ENCODE measurements at places on chromosomes 3 and 15.
A peak's percentile ranks its signal among the peaks of the same experiment; 100 is the strongest.

DNA sequence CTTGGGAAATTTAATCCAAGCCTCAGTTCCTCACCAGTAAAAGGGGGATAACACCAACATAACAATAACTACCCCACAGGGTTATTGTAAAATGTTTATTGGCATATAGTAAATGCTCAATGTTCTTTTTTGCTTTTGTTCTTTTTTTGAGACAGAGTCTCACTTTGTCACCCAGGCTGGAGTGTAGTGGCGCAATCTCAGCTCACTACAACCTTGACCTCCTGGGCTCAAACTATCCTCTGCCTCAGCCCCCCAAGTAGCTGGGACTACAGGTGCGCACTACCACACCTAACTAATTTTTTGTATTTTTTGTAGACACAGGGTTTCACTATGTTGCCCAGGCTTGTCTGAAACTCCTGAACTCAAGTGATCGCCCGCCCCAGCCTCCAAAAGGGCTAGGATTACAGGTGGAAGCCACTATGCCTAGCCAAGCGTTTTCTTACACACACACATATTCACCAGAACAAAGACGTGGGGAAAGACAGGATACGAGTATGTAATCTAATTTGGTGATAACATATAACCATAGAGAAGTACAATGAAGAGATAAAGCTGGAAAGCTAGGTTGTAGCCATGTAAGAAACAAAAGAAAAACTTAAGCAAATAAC lies 11.7 kb downstream of the STAG1 start:
- no peak for DNase-seq

DNA sequence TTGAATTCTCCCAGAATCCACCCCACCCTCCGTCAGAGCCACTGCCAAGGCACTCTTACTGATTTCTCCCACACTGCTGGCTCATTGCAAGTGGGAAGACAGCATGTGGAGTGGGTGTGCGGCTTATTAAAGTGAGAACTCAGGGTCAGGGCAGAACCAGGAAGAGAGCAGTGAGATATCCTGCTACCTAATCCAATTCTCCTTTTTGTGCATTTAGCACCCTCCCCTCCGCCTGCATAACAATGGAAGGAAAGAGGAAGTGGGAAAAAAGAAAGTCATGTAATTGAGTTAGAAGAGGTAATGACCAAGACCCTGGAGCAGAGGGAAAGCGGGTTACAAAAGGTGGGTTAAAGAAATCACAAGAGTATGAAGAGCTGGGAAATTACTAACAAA lies 27.8 kb upstream of the PIK3CB start:
- no peak for DNase-seq

- DNase-seq = no peak
These were observed 146.2 kb upstream of the NR2F2 start for GRCh38 chr15:96184297-96184696.

DNA sequence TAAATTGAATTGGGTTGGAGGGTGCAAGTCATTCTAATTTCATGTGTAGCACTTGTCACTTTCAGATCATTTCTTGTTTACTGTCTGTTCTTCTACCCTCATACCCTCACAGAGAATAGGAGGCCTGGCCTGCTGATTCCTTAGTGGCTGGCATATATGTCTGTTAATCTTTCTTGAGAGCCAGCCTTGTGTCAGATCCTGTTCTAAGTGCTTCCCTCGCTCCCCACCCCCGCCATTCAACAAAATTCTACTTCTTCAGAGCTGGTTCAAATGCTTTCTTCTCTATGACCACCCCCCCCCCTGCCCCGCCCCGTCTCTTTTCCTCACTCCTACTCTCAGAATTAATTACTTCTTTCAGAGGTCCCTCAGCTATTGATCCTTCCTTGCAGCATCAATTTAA lies 1.5 kb upstream of the U2SURP start:
- no peak for DNase-seq

GRCh38 chr3:100753846-100754245 lies 44.6 kb downstream of the TFG start:
- no peak for DNase-seq

GRCh38 chr3:9834520-9835380 lies 9.1 kb downstream of the RPUSD3 start:
- no peak for DNase-seq

GRCh38 chr3:16838561-16838960 lies 46.2 kb upstream of the PLCL2 start:
- no peak for DNase-seq

- no peak for DNase-seq
These were observed 144.5 kb downstream of the ATP10A start for GRCh38 chr15:25718597-25718996.

DNA sequence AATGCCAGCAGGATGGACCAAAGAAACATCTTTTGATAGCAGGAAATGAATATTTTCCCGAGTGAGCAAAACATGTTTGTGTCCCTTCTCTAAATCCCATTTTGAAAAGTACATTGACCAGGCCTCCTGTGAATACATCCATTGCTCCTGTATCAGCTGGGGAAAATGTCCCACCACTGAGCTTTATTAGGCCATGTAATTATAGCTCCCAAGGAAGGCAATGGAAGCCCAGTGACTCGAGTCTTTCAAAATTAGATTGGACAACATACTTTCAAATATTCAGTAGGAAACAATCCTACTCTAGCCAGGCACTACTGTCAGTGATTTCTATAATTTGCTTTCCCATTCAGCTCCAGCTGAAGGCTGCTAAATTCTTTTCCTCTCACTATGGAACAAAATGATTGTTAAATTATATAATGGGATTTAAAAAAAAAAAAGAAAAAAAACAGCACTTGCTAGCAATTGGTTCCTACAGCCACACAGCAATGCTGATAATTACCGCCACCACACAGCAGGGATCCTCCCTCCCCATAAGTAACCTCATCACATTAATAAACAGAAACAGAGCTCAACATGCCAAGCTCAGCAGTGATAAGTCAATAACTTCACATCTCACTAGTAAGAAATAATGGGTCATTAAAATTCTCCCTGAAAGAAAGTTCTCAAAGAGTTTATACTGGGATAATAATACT lies 172.4 kb upstream of the SLC2A2 start:
- DNase-seq = no peak

GRCh38 chr3:48187579-48188265 lies 495 bp downstream of the CDC25A start:
- peak; percentile 81 for DNase-seq

DNA sequence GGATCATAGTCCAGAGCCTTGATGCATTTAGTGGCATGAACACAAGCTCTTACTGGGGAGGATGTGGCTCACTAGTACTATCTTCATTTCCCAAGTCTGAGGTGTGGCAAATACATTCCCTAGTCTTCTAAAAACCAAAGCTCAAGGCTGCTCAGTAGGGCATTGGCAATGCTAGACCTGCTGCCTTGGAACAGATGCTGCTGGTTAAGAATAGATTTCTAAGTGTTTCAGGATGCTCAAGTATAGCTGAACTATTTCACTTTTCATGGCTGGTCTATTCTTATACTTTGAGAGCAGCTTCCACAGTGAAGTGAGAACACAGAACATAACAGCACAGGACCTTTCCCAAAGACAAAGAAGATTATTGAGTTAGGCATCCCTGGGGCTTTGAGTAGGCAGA lies 178.8 kb downstream of the CHST2 start:
- DNase-seq = no peak

DNA sequence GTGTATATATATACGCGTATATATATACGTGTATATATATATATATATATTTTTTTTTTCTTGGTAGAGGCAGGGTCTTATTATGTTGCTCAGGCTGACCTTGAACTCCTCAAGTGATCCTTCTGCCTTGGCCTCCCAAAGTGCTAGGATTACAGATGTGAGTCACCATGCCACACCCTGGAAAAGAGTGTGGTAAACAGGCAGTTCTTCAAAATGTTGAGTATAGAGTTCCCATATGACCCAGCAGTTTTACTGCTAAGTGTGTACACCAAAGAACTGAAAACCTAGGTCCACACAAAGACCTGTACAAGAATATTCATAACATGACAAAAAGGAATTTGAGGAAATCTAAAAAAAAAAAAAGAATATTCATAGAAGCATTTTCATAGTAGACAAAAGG lies 71.8 kb upstream of the GCNT3 start:
- no peak for DNase-seq

GRCh38 chr3:175246766-175247165 lies 387.6 kb downstream of the NAALADL2 start:
- no peak for DNase-seq

- no peak for DNase-seq
These were observed 64.0 kb downstream of the GLB1 start for GRCh38 chr3:33032938-33033337.

DNA sequence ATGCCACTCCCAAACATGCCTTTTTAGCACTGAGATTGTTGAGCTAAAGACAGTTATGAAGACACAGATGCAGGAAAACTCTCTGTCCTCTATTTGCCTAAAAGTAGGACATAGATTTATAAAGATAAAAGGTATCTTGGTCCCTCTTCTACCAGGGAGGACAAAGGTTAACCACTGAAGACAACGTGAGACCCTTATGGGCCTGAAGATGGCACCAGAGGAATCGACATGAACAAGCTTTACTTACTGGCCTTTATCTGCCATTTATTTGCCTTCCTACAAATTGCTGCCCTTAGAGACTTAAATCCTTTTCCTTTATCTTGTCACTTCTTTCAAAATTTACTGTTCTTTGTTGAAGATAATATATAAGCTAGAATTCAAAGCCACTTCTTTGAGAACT lies 109.7 kb upstream of the FAM3D start:
- DNase-seq = no peak

DNA sequence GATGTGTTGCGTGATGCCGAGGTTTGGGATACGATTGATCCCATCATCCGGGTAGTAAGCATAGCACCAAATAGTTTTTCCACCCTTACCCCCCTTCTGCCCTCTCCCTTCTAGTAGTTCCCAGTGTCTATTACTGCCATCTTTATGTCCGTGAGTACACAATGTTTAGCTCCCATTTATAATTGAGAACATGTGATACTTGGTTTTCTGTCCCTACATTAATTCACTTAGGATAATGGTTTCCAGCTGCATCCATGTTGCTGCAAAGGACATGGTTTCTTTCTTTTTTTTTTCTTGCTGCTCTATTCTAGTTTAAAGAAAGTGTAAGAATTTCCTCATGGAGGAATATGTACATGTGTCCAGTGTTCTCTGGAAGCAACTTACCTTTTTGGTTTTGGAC lies 51.8 kb downstream of the NSUN3 start:
- DNase-seq = no peak

GRCh38 chr3:32557640-32558352 lies 12.9 kb downstream of the DYNC1LI1 start:
- DNase-seq = no peak

- DNase-seq = no peak
These were observed 170.7 kb downstream of the OCA2 start for GRCh38 chr15:27928386-27928785.

DNA sequence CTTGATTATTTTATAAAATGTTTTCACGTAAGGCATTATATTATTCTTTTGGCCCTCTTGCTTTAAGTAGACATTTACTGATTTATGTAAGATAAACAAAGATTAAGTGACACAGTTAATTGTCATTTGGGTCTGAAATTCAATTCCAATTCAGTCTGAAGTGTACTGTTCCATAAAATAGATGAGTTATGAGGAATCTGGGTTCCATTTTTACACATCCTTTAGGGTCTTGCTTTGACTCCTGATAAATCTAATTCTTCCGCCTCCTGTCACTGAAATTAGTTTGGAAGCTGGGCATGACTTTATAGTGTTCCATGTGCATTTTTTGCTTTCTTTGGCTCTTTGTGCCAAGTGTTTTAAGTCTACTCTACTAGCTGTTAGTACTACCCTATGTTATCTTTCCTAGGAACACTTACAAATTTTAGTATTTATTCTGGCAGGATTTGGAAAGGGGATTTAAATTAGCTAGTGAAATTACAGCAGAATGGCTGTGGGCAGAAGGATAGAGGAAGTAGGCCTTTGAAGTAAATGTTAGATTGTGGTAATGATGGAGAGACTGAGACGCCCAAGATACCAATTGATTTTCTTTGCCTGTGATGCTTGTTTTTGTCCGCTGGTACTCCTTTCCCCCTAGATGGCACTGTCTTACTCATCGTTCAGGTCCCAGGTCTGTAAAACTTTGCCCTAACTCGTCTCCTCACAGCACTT lies 14.3 kb downstream of the ARL8B start:
- no peak for DNase-seq

- DNase-seq = no peak
These were observed 22.8 kb downstream of the BCL2A1 start for GRCh38 chr15:79948095-79948695.

- DNase-seq = no peak
These were observed 50.2 kb downstream of the SAMMSON start for GRCh38 chr3:70049761-70050160.

GRCh38 chr15:73741321-73741836 lies 11.8 kb downstream of the INSYN1 start:
- DNase-seq = peak; percentile 12

DNA sequence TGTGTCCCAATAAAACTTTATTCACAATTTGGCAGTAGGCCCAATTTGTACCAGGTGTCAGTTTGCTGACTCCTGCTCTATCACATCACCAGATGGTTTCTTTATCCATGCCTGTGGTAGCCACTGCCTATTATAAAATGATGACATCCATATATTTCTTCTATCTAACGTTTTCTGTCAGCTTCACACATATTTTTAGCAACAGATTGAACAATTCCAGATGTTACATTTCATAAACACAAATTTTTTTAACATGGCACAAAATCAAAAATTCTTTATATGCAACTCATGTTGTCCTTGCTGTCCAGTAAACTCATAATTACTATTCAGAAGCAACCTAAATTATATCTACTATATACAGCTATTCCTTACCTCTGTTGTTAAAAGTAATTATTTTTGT lies 1371.6 kb downstream of the NSUN3 start:
- no peak for DNase-seq

- no peak for DNase-seq
These were observed 76.6 kb downstream of the SLC25A26 start for GRCh38 chr3:66297260-66297873.

DNA sequence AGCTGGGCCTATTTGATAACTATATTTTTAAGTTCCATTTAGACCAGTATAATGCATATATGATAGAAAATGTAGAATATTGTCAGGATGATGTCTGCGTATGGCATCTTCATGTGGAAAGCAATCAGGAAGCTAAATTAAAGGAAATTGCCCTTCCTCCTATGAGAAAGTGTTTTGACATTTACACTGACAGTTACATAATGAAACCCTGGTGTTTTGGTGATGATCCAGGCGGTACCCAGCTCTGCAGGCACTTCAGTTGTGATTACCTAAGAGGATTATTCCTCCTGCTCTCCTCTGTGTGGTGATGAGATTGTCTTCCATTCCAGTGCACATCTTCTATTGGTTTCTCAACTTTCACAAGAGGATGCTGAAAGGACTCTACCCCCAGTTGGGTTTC lies 126.5 kb upstream of the MITF start:
- no peak for DNase-seq

- no peak for DNase-seq
These were observed 136.8 kb upstream of the PLXNA1 start for GRCh38 chr3:126845920-126846715.

GRCh38 chr15:72358650-72359171 lies 17.1 kb downstream of the HEXA start:
- DNase-seq = peak; percentile 66

All from heart left ventricle (tissue), 16 donors.